ENCODE measurements at places on chromosomes 7 and 10.

DNA sequence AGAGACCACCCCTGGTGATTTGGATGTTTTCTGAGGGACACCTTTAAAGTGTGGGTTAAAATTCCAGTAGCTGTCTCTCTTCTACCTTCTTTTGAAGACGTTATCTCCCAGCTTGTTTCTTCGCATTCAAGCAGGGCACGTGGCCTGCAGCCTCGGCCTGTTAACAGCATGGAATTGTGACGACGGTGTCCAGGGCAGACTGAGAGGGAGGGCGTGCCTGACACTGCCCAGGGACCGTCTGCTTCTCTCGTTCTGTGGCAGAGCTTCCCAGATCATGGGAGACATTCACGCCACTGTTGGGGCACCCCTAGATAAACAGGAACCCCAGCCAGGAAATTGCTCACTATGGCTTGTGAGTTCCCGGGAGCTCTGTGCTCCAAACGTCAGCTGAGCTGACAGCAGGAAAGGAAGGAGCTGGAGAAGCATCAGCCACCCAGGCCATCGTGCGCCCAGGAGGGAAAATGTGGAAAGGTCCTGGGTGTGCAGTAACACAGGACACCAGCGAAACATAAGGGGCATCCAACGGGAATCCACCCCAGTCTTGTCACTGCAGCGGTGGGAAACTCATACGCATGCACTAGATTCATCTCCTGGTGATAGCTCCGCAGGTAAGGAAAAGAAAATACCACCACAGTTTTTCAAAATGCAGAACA is 41.1 kb upstream of the RBM33 start:
- DNase-seq: no peak

DNA sequence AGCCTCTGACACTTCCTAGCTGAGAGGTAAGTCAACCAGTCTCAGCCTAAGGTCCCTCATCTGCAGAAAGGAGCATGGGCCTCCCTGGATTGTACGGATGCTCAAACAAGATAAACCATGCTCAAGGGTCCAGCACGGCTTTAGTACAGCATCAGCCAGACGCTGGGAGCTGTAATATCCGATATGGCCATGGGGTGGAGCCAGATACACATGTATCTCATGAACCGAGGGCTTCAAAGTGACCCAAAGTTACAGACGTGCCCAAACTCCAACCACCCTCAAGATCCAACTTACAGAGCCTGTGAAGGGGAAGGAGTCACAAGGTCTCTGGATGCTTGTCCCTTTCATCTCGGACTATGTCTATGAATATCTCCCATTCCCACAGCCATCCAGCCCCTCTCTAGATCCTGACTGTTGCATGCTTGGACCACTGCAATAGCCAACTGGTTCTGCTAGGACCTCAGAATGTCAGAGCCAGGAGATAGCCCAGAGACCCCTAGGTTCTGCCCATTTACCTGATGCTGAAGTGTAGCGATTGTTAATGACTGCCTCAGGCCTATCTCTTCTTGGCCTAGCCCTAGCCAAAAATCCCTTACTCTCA is 142.4 kb downstream of the SH3PXD2A start:
- DNase-seq: peak; percentile 75

DNA sequence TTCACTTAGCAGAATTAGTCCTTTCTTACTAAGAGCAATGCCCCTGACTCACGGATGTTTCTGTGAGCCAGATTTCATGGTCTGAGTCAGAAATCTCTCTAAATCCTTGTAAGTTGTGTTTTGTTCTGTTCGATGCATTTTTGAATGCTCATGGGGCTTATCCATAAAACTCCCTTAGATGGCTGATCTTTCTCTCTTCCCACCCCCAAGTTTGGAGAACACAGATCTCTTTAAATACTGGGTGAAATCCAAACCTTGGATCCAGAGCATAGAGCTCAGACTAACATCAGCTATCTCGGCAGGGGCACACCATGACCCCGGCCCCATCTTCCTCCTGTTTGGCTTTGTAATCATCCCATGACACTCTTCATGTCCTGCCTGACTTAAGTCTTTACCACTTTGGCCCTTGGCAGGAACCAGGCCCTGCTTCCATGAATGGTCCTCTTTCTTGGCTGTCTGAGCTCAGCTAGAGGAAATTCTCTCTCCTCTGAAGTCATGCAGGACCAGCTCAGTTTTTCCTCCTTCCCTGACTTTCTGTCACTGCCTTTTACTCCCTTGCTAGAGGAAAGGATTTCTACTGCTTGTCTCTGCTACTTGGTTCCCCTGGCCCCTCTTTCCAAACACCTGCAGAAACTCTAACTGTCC is 120.4 kb upstream of the RAB11FIP2 start:
- DNase-seq: no peak

- no peak for DNase-seq
Measured at GRCh38 chr7:990352-990932, 7.5 kb downstream of the CYP2W1 start.

GRCh38 chr10:88994019-88994418 is 3.4 kb downstream of the FAS start:
- no peak for DNase-seq

DNA sequence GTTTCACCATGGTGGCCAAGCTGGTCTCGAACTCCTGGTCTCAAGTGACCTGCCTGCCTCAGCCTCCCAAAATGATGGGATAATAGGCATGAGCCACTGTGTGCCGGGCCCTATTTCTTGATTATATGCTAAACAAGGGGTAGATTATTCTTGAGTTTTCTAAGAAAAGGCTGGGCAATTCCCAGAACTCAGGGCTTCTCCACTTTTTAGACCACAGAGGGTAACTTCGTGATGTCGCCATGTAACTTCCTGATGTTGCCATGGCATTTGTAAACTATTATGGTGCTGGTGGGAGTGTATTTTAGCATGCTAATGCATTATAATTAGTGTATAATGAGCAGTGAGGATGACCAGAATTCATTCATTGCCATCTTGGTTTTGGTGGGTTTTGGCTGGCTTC is 35.8 kb downstream of the OTUD1 start:
- no peak for DNase-seq

GRCh38 chr10:79285315-79286197 is 61.7 kb upstream of the PPIF start:
- DNase-seq: no peak

GRCh38 chr7:141001122-141001521 is 13.6 kb downstream of the MRPS33 start:
- DNase-seq: no peak

GRCh38 chr7:6478186-6478585 is 30.4 kb upstream of the DAGLB start:
- DNase-seq: no peak

DNA sequence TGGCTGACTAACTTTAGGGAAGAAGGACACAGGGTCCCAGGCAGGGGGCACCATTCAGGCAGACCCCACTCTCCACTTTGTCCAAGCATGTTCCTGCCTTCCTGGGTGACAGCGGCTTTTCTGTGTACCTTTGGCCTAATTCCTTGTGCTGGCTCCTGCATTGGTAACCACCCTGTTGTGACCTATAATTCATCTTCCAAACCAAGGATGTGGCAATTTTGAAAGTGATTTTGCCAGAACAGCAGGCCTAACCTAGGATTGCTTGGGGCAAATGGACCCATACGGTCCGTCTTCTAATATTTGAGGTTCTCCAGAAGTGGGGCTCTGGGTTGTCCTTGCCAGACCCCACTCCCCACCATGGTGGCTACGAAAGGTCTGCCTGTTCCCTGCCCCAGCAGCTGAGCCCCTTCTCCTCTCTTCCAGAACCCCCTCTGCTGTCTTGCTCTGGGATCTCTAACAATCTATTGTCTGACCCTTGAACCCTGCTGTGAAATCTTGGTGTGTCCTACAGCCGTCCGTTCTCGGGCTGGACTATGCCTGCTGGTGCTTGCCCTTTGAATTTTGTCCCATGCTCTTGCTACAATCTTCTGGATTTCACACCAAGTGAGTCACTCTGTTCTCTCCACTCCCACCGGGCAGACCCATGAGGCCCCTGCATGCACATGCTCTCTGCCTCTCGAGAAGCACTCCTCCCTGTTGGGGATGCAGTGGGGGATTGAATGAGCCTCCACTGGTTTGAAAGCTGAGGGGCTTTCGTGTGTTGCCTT is 316.0 kb downstream of the CXCL12 start:
- no peak for DNase-seq
